ENCODE measurements at places on chromosomes 13 and 19.
A peak's percentile ranks its signal among the peaks of the same experiment; 100 is the strongest.

GRCh38 chr19:51325161-51325976 lies 13.9 kb downstream of the IGLON5 start:
- no peak for DNase-seq

- no peak for DNase-seq
Measured at GRCh38 chr19:33240181-33240771, 14.6 kb upstream of the SLC7A10 start.

DNA sequence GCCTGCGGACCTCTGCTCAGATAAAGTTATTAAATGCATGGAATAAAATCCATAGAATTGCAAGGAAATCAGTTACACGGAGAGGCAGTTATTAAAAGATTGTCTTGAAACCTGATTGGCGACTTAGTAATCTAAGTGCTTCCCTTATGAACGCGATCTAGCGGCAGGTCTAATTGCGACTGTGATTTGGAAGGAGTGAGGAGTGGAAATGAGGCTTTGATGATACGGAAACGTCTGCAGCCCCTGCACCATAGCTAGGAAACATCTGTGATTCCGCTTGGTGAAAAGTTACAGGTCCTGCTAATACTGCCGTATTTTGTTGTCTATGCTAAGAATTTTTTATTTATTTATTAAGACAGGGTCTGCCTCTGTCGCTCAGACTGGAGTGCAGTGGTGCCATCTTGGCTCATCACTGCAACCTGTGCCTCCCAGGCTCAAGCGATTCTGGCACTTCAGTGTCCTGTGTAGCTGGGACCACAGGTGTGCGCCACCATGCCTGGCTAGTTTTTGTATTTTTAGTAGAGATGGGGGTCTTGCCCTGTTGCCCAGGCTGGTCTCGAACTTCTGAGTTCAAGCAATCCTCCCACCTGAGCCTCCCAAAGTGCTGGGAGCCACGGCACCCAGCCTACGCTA lies 887 bp downstream of the NDUFS7 start:
- no peak for DNase-seq

DNA sequence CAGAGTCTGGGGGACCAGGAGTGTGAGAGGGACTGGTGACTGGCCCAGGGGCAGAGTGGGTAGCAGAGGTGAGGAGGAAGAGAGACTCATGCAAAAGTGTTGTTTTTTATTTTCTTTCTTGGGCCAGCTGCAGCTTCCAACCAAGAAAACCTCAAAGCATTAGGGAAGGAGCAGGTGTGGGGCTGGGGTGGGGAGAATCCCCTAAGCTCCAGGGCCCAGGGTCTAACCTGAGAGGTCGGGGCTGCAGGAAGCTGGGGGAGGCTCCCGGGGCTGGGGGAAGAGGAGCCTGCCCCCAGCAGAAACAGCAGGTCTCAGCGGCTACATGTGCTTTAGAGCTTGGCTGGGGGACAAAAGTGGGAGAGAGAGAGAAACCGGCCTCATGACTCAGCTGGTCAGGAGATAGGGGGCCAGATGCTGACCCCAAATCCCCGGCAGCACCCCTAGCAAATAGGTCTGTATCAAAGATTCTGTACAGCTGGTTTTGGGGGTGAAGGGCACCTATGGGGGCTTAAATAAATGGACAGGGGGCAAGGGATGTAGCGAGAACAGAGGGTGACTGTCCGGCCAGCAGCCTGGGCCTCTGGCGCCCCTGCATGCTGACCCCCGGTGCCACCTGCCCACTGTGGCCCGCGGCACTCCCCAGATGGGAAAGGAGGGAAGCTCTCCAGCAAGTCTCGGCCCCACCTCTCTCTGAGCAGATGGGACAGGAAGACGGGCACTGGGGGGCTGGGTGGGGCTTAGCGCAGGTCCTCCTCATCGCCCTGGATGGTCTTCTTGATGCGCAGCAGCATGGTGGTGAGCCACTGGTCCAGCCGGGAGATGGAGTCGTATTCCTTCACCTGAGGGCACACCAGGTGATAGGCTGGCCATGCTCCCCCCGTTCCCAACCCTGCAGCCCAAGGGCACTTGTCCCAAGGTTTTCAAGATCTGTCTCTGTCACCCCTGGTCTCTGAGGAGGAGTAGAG lies 3.8 kb upstream of the KPTN start:
- DNase-seq, result no peak

DNA sequence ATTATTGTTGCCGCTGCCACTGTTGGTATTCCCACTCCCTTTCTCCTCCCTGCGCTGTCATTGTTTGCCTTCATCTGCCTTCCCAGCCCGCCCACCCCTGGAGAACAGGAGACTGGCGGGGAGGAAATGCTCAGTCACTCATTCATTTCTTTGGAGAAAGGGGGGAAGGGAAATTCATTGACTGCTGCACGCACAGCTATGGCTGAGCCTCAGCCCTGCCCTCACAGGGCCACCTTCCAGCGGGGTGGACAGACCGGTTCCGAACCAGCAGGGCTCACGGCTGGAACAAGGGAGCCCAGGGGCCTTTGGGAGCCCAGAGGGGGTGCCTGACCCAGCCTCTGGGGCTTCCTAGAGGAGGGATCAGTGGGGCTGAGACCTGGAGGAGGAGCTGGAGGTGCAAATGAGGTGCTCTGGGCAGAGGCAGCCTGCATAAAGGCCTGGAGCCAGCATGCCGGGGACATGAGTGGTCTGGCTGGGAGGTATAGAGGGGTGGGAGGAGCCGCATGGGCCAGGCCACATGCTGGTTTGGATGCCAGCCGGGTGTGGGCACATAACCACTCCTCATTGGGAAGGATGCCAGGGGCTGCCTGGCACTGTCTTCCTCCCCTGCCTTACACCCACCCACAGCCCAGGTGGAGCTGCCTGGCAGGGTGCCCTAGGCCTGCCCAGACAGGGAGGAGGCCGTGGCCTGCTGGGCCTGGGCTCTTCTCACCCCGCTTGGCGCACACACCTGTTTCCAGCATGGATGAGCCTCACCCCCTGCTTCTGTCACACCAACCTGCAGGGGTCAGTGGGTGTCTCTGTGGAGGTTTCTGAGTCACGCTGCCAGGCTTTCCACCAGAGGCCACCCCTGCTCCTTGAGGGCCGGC lies 26.8 kb downstream of the PPP5C start:
- DNase-seq, result peak; percentile 97

- DNase-seq, result peak; percentile 78
Measured at GRCh38 chr13:25733001-25733491, 318.8 kb downstream of the SHISA2 start.

DNA sequence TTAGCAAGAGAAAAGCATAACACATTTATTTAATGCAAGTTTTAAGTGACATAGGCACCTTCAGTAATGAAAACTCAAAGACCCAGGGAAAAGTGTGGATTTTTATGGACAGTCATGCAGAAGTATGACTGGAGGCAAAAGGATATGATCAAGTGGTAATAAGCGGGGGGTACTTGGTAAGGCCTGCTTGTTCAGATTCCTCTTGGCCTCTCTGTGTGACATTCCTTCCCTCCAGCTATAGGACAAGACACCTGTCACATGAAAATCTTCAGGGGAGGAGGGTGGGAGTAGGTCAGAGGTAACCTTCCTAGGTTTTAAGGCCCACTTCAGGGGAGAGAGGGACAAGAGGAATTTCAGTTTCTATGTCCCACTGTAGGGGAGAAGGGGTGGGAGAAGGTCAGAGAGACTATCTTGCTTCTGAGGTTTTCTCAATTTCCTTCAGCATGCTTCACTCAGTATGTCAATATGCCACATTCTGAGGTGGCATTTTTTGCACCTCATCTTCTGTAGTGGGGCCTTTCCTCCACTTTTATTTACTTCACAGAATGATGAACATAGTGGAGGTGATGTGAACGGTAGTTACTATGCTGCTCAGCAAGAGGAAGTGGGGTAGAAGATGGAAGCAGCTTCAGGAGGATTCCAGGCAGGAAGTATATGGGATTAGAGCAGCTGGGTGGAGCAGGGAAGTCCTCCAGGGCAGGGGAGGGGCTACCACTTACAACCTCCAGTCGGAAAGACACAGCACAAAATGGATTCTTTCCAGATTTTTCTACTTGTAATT lies 73.2 kb upstream of the RFC3 start:
- no peak for DNase-seq

- no peak for DNase-seq
Measured at GRCh38 chr13:112782429-112783010, 92.7 kb downstream of the ATP11A start.

DNA sequence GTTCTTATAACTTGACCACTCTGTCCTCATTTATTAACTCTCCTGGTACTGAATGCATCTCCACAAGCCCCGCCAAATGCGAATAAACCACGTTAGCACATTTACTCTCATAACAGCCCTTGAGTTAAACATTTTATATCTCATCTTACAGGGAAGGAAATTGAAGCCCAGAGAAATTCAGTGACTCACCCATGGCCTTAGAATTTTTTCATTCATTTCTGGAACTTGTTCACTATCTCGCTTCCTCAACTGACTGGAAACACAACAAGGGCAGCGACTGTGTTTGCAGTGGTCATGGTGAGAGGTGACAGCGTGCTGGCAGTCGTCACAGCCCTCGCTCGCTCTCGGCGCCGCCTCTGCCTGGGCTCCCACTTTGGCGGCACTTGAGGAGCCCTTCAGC lies 39.5 kb downstream of the SERP2 start:
- no peak for DNase-seq

DNA sequence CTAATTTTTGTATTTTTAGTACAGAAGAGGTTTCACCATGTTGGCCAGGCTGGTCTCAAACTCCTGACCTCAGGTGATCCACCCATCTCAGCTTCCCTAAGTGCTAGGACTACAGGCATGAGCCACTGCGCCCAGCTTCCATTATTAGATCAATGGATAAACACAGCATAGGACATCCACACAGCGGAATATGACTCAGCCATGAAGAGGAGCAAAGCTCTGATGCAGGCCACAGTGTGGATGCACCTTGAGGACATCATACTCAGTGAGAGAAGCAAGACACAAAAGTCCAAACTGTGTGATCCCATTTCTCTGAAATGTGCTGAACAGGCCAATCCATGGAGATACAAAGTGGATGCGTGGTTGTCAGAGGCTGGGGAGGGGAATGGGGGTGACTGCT lies 4.9 kb upstream of the ZBTB7A start:
- no peak for DNase-seq

GRCh38 chr13:37927561-37927960 lies 58.0 kb upstream of the TRPC4 start:
- no peak for DNase-seq

DNA sequence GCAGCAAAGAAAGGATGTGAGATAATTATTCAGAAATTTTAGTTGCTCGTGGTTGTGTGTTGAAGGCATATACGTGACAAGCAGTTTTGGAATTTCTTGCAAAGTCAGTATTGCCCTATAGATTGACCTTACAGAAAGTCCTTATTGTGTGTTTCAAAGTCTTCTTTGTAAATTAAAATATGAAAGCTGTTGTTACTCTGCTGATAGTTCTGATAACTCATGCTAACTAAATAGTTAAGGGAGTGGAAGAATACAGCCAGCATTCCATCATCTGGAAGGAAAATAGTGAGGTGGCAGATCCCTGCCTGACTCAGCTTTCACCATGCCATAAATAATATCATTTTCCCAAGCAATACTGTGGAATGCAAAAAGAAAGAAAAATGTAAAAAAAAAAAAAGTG lies 27.2 kb downstream of the WASF3 start:
- peak; percentile 5 for DNase-seq

- no peak for DNase-seq
Measured at GRCh38 chr13:22454586-22454985, 726.2 kb upstream of the SGCG start.

DNA sequence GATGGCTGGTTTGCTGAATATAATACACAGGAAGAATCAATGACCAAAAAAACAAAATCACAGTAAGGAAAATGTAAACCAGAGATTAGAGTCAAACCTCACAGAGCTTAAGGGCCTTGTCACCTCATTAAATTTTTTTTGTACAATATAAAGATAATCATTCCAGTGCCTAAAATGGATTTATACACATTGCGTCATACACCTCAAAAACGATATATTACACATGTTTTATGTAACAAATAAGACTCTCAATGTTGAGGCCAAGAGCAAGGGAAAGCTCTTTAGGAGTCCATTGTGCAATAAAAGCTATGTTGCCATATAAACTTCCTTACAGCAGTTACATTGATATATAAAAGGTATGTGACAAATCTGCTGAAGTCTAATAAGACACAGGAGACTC lies 856.7 kb upstream of the SLITRK1 start:
- DNase-seq, result no peak

GRCh38 chr19:5360003-5360780 lies 19.6 kb upstream of the PTPRS start:
- no peak for DNase-seq

DNA sequence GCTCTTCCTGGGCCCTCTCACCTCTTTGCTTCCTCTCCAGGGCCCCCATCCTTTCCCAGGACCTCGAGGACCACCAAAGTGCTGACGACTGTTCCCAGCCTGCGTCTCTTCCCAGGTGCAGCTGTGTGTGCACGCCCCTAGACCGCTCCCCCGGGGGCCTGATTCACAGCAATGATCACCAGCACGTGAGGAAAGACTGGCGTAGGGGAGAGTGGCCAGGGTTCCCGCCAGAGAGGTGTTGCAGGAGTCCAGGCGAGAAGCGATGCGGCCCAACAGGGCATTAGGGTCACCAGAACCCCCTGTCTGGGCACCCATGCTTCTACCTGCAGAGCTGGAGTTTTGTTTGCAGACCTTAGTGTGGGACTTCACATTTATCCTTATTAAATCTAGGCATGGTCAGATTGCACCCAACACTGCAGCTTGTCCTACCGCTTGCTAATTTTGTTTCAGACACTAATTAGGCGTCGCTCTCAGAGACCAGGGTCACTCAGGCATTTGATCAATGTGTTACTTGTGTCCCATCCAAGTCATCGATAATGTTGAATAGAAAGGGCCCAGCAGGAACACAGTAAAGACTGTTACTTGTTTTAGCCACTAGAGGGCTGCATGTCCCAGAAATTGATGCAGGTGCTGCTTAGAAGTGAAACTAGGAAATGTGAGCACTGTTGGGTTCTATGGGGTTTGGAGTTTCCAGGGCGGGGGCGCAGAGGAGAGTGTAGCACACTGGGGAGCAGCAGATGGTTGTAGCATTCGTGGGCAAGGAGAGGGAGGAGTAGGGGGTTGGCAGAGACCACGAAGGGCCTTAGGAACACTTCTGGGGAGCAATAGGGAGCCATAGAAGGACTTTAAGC lies 53.2 kb downstream of the CDADC1 start:
- DNase-seq, result peak; percentile 68

GRCh38 chr19:5926641-5927440 lies 12.8 kb downstream of the CAPS start:
- DNase-seq, result no peak

GRCh38 chr19:57583521-57584416 lies at the start of gene ZIK1:
ZIK1 (plus strand) TSS chr19:57584145; CDS start chr19:57584357, 212 bp downstream.
- DNase-seq, result peak; percentile 83

GRCh38 chr13:114140906-114141250 lies 8.5 kb upstream of the RASA3 start:
- no peak for DNase-seq

- no peak for DNase-seq
Measured at GRCh38 chr13:50678464-50679162, 164.9 kb downstream of the DLEU7 start.
